Hepatocyte (in vitro differentiated cells): ENCODE measurements at places on chromosomes 12 and 14.
A peak's percentile ranks its signal among the peaks of the same experiment; 100 is the strongest.

DNA sequence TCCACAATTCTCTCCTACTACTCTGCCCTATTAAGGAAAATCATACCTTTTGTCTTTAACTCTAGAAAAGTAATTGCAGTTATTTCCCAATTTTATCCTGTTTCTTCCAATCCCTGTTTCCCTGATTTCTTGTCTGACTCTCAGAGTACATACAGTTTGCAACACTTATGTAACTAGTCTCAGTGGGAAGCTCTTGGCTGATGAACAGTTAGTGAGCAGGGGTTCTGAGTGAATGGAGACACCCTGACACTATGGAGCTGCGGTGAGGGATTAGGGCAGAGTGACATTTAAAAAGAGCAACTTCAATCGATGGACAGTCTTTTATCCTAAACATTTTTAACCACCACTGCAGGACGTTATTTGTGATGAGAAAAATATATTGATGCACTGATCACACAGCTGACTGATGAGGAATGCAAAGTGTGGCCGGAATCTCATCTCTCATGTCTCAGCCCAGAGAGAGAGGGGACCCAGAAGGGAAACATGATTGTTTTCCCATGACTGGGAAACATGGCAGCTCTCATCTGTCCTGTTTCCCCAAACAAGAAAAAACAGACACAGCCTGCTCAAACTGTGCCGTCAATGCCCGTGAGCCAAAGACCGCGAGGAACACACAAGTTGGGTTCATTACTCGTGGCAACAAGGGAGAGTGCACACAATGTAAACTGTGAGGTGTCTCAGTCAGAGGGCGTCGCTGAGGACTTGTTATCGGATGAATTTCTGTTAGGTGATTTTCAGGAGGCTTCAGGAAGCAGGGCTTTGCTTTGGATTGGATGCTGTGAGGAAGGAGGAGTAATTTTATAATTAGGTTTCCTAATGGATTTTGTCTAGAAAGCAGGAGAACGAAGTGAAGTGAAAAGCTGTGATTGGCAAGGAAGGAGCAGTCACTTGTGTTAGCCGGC is 5.2 kb upstream of the SLC6A13 start:
- no peak for DNase-seq

DNA sequence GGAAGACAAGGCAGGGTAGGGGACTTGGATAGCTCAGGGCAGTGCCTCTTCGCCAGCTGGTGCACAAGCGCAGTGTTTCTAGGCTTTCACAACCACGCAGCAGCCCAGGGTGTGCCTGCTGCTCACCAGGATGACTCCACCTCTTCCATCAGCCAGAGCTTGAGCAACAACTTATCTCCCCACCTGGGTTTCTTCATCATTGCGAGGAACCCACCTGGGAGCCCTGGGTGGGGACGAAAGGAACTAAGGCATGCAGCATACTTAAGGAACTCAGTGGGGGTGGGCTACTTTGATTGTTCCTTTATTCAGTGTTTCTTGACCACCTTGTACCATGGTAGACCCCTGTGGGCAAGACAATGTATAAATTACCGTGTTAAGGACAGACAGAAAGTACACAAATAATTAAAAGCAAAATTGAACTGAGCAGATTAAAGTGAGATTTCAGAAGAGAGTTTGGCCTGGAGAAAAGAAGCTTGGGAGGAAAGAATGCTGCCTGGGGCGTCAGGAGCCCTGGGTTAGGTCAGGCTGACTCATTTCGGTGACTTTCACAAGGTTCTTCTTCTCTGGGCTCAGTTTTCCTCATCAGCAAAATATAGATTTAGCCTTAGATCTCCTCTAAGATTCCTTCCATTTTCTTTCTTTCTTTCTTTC is 22.9 kb downstream of the KRT18 start:
- peak; percentile 79 for DNase-seq

- DNase-seq, result no peak
Measured at GRCh38 chr12:138898-139534, 72.4 kb downstream of the IQSEC3 start.

- DNase-seq, result peak; percentile 50
Measured at GRCh38 chr12:67425394-67425793, 156.2 kb downstream of the CAND1 start.
